ENCODE measurements at places on chromosomes 6 and 20.
A peak's percentile ranks its signal among the peaks of the same experiment; 100 is the strongest.

GRCh38 chr20:53742685-53743081, 149.0 kb upstream of the ZNF217 start:
- no peak for DNase-seq

DNA sequence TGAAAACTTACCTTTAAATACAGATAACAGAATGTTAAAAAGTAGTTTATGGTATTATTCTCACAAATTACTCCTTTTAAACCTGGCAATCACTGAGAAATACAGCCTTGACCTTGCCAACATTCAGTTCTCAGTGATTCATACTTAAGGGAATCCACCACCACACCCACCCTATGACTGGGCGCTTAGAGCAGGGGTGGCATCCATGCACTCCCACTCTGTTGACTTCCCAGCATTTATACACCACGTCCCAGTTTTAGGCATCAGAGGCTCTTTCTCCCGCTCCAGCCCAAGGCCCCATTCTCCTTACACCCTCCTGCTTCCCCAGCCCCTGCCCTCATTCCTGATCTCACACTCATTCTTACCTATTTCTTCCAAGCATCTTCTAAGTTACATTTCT, 16.3 kb downstream of the TRAF3IP2 start:
- DNase-seq = no peak

DNA sequence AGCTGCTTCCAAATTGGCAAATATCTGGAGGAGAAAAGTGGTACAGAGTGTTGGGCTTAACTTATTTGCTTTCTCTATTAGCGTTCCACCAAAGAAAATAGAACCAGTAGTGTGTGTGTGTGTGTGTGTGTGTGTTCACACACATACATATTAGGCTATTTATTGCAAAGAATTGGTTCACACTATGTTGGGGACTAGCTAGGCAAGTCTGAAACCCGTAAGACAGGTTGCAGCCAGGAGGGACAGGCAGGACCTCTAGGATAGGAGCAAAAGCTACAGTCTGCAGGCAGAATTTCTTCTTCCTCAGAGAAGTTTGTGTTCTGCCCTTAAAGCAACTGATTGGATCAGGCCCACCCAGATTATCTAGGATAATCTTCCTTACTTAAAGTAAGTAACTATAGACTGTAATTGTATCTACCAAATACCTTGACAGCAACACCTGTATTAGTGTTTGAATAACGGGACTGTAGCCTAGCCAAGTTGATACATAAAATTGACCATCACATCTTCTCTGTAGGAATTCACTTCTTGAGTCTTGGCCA, 12.8 kb downstream of the KCTD20 start:
- no peak for DNase-seq

GRCh38 chr6:138487102-138487604, 12.1 kb downstream of the NHSL1 start:
- DNase-seq = no peak

- no peak for DNase-seq
Observed at GRCh38 chr6:14550410-14550809, 432.8 kb downstream of the CD83 start.

GRCh38 chr20:44203161-44203560, 7.4 kb downstream of the OSER1 start:
- no peak for DNase-seq

DNA sequence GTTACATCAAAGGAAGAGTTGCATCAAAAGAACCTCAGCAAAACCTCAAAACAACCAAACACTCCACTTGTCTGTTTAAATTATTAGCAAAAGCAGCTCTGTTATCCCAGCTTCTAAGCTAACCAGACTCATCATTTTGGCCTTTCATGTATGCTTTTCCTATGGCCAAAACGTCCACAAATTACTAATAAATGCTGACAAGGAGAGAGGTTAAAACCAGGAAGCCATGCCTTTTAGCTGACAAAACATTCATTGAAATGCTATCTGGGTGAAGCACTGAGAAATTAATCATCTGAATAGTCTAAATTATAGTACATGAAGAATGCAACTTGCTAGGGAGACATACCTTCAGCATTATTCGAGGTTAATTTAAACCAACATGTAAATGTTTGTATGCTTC, 80.6 kb downstream of the LAMA2 start:
- no peak for DNase-seq

DNA sequence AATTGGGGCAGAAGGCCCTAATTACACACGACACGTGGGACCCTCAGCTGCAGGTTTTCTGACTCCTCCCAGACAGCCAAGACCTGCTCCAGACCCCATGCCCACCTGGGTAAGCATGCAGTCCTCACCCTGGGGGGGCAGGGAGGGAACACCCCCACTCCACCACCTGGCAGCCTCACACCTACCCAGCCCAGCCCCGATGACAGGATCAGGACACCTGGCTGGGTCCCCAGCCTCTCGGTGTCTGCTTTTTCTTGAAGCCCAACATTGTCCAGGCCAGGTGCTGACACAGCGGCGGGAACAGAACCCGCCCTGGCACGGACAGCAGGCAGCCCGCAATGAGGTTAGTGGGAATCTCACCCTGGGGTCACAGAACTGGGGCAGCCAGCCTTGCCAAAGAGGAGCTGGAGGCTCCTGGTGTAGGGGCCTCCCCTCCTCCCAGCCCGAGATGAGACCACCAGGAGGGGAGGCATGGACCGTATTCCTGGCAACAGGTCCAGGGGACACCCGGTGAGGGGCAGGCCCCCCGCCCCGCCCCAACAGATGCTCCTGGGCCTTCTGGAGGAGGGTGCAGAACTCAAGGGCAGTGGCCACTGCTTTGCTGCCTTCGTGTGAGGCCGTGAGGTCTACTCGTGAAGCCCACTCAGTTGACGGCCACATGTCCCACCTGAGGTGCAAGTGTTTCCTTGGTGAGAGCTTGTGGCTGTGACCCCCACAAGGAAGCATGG, 103.8 kb downstream of the DLL1 start:
- peak; percentile 29 for DNase-seq

GRCh38 chr6:24967211-24967610, 31.5 kb upstream of the RIPOR2 start:
- DNase-seq = no peak

DNA sequence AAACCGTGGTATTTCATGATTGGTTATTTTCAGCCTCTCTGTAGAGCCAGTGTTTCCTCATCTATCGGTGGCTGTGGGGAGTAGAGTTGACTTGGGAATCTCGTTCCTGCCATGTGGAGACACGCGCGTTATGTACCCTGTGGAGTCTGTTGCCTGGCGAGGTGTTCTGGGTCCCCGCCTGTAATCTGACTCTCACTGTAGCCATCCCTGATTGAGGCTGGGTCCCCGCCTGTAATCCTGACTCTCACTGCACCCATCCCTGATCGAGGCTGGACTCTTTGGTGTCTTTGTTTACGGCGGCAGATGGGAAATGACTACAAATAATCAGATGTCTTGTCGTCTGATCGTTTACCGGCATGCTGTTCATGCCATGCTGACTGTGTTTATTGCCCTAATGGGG, 153.9 kb downstream of the DTNBP1 start:
- no peak for DNase-seq

DNA sequence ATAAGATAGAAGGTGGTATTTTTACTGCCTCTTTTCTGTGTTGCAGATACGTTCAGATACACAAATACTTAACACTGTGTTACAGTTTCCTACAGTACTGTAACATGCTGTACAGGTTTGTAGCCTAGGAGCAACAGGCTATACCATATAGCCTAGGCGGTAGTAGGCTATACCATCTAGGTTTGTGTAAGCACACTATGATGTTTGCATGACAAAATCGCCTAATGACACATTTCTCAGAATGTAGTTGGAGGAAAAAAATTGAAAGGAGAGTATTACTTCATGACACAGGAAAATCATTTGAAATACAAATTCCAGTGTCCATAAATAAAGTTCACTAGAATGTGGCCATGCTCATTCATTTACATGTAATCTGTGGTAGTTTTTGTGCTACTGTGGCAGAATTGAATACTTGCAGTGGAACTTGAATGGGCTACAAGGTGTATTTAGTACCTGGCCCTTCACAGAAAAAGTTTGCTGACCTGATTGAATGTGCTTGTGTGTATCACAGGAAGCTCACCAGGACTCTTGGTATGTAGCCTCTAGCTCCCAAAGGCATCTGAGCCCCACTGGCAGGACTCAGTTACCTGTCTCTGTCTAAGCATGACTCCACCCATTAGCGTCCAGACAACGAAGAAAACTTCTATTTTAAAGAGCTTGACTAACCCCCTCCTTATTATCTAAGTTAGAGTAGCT, 18.8 kb downstream of the TOP1 start:
- no peak for DNase-seq

DNA sequence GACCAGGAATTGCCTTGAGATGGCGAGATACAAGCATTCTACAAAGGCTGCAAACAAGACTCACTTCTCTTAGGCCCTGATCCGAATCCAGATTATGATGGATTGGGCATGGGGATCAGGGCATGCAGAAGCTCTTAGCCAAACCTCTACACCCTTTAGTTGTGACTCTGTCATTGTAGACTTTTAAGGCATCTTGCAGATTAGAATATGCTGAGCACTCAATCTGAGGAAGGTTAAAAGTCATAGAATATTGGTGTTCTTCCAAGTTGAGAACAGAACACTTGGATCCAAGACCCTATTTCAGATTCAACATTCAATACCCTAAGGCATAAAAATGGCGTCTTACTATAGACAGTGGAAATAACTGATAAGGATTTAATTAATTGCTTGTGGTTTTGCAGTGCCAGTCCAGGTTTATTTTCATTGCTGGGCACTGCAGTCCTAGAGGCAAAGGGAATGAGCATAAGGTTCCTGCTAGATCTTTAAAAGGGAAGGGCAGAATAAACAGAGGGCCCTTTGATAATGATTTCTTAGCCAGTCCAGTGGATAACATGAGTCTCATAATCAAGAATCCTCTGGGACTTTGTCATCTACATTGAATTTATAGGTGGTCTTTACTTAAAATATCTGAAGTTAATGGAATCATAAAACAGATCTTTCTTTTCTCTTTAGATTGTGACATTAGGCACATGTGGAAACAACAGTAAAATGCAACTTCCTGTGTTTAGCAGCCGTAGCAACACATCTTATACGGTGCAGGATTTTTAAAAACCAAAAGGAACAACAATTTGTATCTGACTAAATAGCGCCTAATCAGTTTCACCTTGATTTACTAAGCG, 17.6 kb downstream of the PHACTR2 start:
- DNase-seq = no peak

- DNase-seq = no peak
Observed at GRCh38 chr6:16292432-16292831, 54.0 kb downstream of the GMPR start.

GRCh38 chr20:8413691-8414090, 281.6 kb downstream of the PLCB1 start:
- DNase-seq = no peak

- DNase-seq = no peak
Observed at GRCh38 chr6:101652079-101652478, 258.6 kb downstream of the GRIK2 start.

GRCh38 chr6:18269717-18270116, 5.4 kb upstream of the DEK start:
- DNase-seq = no peak

- no peak for DNase-seq
Observed at GRCh38 chr6:23174781-23175361, 605.5 kb downstream of the HDGFL1 start.

DNA sequence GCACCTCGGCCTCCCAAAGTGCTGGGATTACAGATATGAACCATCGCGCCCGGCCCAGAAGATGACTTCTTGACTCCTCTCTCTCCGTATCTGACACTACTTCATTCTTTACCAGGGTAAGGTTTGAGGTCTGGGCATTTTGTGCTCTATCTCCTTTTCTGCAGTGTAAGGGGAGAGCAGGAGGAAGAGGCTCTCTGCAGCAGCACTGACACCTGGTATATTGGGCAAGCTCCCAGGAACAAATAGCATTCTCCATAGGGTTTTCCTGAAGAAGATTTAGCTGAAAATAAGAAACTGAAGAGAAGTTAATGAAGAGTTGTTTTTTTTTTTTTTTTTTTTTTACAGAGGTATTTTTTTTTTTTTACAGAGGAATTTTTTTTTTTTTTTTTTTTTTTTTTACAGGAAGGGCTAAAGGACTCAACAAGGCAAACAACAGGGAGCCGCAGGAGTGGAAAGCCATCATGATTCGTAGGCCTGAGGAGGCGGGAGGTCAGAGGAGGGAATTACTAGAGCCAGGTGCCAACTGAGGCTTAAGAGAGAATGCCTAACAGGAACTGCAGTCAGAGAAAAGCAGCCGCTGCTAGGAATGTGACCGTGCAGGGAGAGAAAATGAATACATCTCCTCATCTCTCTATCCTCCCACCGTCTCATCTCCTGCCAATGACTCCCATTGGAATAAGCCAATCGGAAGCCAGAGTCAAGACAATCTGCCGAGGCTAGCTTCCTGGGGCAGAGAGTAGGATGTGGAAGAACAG, 34.7 kb upstream of the ADGRF4 start:
- DNase-seq = peak; percentile 34

GRCh38 chr6:164570801-164571200, 738.6 kb downstream of the C6orf118 start:
- DNase-seq = no peak

DNA sequence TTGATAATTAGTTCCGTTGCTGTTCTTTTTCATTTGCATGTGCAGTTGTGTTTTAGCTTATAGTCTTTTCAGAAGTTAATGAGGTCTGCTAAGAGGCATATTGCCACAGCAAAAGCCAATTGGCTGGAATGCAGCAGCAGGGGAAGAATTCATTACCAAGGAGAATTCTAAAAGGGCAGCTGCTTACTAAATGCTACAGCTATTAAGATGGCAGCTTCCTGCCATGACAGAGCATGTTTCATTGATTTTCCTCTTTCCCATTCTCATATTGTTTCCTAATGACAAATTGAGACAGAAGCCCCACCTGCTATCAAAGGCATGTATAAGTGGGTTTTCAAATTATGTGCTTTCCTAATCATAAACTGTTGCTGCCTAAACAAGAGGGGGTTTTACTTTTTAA, 66.6 kb downstream of the CLVS2 start:
- no peak for DNase-seq

- DNase-seq = peak; percentile 94
Observed at GRCh38 chr6:142926494-142927270, 18.3 kb downstream of the HIVEP2 start.

- no peak for DNase-seq
Observed at GRCh38 chr6:21222656-21223055, 370.9 kb upstream of the SOX4 start.

DNA sequence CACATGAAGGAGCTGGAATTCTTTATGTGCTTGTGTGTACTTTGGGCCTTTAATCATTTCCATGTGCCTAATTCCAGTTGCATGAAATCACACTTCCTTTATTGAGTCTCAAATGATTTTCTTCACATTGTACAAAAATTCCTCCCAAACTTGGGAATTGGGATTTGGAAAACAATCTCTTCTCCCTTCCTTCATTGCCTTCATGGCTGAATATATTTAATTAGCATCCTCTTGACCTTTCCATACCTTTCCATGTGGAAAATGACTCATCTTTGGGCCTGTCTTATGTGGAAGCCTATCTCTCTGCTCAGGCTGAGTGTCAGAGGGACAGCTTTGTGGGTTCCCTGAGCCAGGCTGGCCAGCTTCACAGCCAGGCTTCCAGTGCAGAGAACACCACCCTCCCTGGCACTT, 33.0 kb upstream of the CDH4 start:
- DNase-seq = no peak

DNA sequence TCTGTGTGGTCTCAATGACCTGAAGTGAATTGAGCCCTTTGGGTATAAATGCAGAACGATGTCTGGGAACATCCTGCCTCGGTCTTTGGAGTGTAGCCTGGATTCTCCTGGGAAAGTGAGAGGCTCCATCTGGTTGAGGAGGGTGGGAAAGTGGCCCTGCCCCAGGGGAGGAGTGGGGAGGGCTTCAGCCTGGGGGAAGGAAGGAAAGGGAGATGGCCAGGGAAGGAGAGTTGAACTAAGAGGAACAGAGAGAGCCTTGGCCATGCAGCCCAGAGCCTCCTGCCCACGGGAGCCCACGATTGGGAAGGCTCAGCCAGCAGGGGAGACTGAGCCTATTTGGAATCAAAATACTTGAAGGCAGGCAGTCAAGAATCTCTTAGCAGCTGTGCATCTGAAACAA, 2.3 kb upstream of the EPB41L1 start:
- no peak for DNase-seq
